ENCODE measurements at places on chromosomes 7 and 10.

- no peak for DNase-seq
These were observed 10.6 kb downstream of the CCSER2 start for GRCh38 chr10:84339025-84339424.

DNA sequence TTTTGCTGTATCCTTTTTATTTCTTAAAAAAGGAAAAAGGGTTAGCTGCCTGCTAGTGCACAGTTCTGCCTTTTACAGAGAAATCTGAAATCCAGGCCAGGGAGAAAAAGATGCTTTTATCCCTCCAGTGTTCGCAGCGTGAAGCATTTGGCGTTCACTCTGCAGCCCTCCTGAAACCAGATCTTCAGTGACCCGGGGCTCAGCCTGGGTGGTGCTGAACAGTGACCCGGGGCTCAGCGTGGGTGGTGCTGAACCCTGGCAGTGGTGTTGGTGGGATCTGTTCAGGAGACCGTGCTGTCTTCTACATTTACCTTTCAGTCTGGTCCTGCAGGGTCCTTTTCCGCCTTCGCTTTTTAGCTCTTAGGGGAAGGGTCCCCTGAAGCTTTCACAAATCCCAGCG, 164.7 kb upstream of the KLF6 start:
- no peak for DNase-seq

- no peak for DNase-seq
These were observed 89.6 kb upstream of the FAM171A1 start for GRCh38 chr10:15460661-15461060.

GRCh38 chr7:20033621-20034400, 183.4 kb downstream of the MACC1 start:
- DNase-seq: no peak

- DNase-seq: no peak
These were observed 340.0 kb upstream of the NRP1 start for GRCh38 chr10:33674491-33674890.

- DNase-seq: no peak
These were observed 5.1 kb downstream of the UNC5B start for GRCh38 chr10:71217266-71218045.

GRCh38 chr10:100339236-100339635, 7.8 kb upstream of the SCD start:
- DNase-seq: no peak
